Ovary (tissue), 10 donors: ENCODE measurements at places on chromosomes 1 and 21. TPM values are rescaled to one million over a fixed set of nuclear protein-coding genes. Genes with fewer than 3 reads are reported as not detected.
A peak's percentile ranks its signal among the peaks of the same experiment; 100 is the strongest.

Gene OR6N1
- not detected for total RNA-seq

DNA sequence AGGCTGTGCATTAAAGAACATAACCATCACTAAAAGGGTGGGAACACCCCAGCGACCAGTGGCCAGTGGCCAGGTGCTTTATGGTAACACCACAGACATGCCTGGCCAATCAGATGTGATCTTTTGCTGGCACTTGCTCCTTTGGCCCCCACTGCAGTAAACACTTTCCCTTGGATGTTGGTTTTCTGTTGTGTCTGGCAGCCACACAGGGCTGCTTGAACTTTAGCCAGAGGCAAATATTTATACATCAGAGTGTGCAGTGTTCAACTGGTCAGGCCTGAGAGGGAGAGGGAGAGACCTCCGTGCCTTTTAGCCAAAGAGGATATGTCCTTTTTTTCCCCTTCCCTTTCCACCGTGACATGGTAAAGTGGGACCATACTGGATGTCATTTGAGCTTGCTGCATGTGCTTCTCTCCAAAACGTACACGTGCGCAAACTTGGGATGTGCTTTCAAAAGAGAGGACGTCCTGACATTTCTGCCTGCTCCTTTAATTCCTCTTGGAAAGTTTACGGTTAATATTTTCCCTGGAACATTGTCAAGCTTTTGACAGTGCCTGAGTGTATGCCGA, 101.2 kb downstream of the NFIA start:
- DNase-seq = peak; percentile 66
- H3K27me3 ChIP-seq = no peaks in the 10 kb centered on the region
- no peaks in the 10 kb centered on the region for H3K36me3 ChIP-seq
- peaks cover 10% of the 10 kb centered on the region for H3K4me1 ChIP-seq
- H3K27ac ChIP-seq = peak overlapping the region; percentile 83

Gene S100A7
- not detected for total RNA-seq

Gene DIRAS3
- total RNA-seq = 109 TPM

Gene HNRNPCL4
- not detected for total RNA-seq

Gene GPX7
- 13.2 TPM for total RNA-seq

- H3K27ac ChIP-seq = no peak overlapping the region
- no peaks in the 10 kb centered on the region for H3K4me1 ChIP-seq
- H3K36me3 ChIP-seq = no peaks in the 10 kb centered on the region
- H3K27me3 ChIP-seq = no peaks in the 10 kb centered on the region
- no peak overlapping the region for H3K4me3 ChIP-seq
- DNase-seq = no peak
Measured at GRCh38 chr1:224684979-224685425, 68.9 kb downstream of the CNIH3 start.

Gene PKN2
- 48.6 TPM for total RNA-seq
